ENCODE measurements at places on chromosomes 11 and 22. TPM values are rescaled to one million over a fixed set of nuclear protein-coding genes. Genes with fewer than 3 reads are reported as not detected.

The RCE1 gene
- 24.9 TPM for polyA plus RNA-seq

The MAJIN gene
- polyA plus RNA-seq, result 0.39 TPM

The TTLL8 gene
- polyA plus RNA-seq, result not detected

The MMP11 gene
- 6.6 TPM for polyA plus RNA-seq

The VSIG10L2 gene
- not detected for polyA plus RNA-seq
